Renal pelvis (tissue), 12 donors: ENCODE measurements at places on chromosomes 16 and 17. TPM values are rescaled to one million over a fixed set of nuclear protein-coding genes. Genes with fewer than 3 reads are reported as not detected.

PRKCB gene
- 2.6 TPM for polyA plus RNA-seq

MT1M gene
- not detected for polyA plus RNA-seq

EIF5A gene
- 289 TPM for polyA plus RNA-seq

GPR139 gene
- not detected for polyA plus RNA-seq

NXPH3 gene
- polyA plus RNA-seq: 1.2 TPM

ZFPM1 gene
- 5.2 TPM for polyA plus RNA-seq

NPIPA8 gene
- 1.6 TPM for polyA plus RNA-seq

TP53TG3F gene
- not detected for polyA plus RNA-seq

SMG1 gene
- 46.2 TPM for polyA plus RNA-seq

DPEP3 gene
- not detected for polyA plus RNA-seq

PRR11 gene
- 19.6 TPM for polyA plus RNA-seq

KRT23 gene
- polyA plus RNA-seq: 0.91 TPM

SOCS1 gene
- polyA plus RNA-seq: 9.1 TPM

ADAP2 gene
- 3.1 TPM for polyA plus RNA-seq

CDC6 gene
- polyA plus RNA-seq: 27.2 TPM

CSNK1D gene
- 134 TPM for polyA plus RNA-seq

ORAI3 gene
- polyA plus RNA-seq: 21.7 TPM

SLC25A10 gene
- polyA plus RNA-seq: 22.4 TPM

INCA1 gene
- polyA plus RNA-seq: 9.3 TPM

ASB16 gene
- polyA plus RNA-seq: 4.4 TPM

CDRT15L2 gene
- not detected for polyA plus RNA-seq

IL4R gene
- polyA plus RNA-seq: 23.1 TPM

DRC3 gene
- polyA plus RNA-seq: 20.6 TPM

HYDIN gene
- 18.6 TPM for polyA plus RNA-seq

ABCC11 gene
- polyA plus RNA-seq: 0.53 TPM

MAP1LC3B gene
- polyA plus RNA-seq: 59.2 TPM

ENPP7 gene
- 6.0 TPM for polyA plus RNA-seq

CTRB1 gene
- 0.07 TPM for polyA plus RNA-seq
